ENCODE measurements at places on chromosomes 13 and 19. TPM values are rescaled to one million over a fixed set of nuclear protein-coding genes. Genes with fewer than 3 reads are reported as not detected.
A peak's percentile ranks its signal among the peaks of the same experiment; 100 is the strongest.

BSG gene
- 847 TPM for total RNA-seq

URAD gene
- not detected for total RNA-seq

- no peaks in the 10 kb centered on the region for H3K27me3 ChIP-seq
- DNase-seq = no peak
- no peak overlapping the region for H3K27ac ChIP-seq
- no peaks in the 10 kb centered on the region for H3K4me1 ChIP-seq
- H3K36me3 ChIP-seq = no peaks in the 10 kb centered on the region
These were observed 227.2 kb downstream of the FOXO1 start for GRCh38 chr13:40438999-40439797.

DNA sequence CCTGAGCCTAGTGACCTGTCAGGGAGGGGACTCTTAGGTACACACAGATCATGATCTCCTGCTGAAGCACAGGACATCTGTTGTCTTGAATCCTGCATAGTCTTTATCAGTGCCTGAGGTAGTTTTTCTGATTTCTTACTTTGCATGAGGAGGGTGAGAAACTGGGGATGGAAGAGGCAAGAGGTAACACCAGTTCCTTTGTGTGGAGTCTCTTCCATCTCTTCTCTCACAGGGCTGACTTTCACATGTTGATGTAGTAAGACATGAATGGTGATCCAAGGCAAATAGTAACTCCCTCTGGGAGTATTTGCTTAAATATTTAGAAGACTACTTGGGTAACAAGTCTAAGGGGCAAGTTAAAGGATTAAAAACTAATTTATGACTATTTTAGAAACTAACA is 9.5 kb downstream of the NBEA start:
- H3K4me3 ChIP-seq = no peak overlapping the region
- no peak for DNase-seq
- peaks cover 31% of the 10 kb centered on the region for H3K36me3 ChIP-seq
- peak overlapping the region; percentile 90 for H3K27ac ChIP-seq

DNA sequence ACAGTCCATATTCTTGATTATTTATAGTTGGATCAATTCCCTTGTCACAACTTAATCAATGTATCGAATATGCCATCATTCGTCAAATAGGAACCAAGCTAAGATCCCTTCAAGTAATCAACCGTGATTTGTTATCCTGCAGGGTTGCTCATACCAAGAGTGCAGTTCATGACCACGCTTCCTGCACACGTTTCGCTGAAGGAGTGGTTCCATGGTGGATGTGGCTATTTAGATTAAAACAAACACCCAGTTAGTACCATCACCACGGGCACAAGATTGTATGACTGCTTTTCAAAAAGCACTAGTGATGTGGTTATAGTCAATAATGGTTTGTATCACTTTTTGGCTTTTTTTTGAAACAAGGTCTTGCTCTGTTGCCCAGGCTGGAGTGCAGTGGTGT is 41.1 kb upstream of the CCNE1 start:
- DNase-seq = no peak
- no peak overlapping the region for H3K4me3 ChIP-seq
- no peaks in the 10 kb centered on the region for H3K36me3 ChIP-seq
- H3K27ac ChIP-seq = no peak overlapping the region
- peaks cover 13% of the 10 kb centered on the region for H3K4me1 ChIP-seq
